ENCODE measurements at places on chromosomes 3 and 15.

DNA sequence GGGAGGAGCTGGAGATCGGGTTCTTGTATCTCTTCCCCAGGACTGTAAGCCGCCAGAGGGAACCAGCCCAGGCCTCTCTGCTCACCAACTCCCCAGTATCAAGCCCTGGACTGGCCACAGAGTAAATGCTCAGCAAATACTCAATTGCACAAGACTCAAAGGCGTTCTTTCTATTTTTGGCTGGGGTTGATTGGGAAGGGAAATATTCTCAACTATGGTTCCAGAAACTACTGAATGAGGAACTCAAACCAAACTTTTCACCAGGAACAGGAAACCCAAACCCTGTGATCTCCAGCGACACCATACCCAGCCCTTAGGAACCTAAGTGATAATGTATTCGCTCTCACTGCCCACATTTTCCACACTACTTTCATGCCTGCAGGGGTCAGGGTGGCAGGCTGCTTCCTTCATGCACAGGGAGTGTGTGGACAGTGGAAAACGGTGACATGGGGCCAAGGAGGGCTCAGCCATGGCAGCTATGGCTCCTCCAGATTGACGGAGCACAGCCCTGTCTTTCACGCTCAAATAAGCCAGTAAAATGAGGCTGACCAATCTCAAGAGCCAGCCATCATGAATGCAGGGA lies 124.7 kb upstream of the RAD18 start:
- DNase-seq, result peak; percentile 55

DNA sequence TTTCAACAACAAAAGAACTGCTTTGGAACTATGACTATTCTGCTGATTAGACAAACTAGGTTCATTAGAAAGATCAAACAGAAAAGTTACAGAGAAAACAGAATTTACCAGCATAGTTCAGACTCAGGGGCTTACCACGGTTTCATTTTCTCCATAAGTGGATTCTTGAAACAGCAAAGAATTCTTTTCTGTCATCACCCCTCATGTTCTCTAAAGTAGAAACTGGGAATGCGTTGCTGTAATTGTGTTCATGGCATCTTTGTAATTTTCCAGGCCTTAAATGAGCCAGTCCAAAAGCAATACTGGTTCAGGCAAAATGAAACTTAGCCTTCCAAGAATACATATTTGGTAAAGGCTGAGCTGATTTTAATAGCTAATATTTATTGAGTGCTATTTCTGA lies 287.8 kb downstream of the CHL1 start:
- DNase-seq, result no peak

GRCh38 chr3:165225604-165226003 lies 29.4 kb upstream of the SLITRK3 start:
- DNase-seq, result no peak

DNA sequence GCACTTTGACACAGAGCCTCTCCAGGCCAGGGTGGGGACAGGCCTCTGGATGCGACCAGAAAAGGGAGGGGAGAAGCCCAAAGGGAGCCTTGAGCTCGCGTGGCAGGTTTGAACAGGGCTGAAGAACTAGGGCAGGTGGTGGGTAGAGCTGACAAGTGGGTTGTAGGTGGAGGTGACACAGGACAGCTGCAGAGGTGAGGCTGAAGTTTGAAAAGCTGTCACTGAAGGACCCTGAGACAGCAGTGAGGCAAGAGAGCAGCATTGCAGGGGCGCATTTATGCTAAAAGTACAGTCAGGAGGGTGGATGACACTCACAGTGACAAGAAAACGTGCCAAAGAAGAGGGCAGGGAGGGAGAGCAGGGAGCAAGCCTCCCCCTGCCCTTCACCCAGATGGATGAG lies 21.8 kb upstream of the EPB42 start:
- no peak for DNase-seq

- DNase-seq, result no peak
Observed at GRCh38 chr3:66856533-66856932, 141.6 kb upstream of the KBTBD8 start.

DNA sequence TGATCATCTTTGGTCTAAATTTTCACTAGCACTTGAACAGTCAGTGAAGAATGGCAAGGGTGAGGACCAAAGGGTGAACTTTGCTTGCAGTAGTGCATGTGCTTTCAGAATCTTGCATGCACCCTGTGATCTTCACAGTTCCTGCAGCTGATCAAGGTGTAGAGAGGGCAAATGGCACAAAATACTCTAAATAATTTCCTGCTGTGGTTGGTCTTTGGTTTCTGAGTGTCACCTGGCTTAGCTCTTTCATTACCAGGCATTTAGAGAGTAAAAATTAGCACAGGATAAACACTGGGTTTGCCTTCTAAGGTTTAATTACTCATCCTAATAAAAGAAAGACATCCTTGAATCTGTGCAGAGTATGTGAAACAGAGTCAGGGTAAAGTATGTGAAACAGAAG lies 11.4 kb downstream of the TIPARP start:
- DNase-seq, result no peak

GRCh38 chr3:198026620-198027019 lies 66.6 kb downstream of the LMLN start:
- no peak for DNase-seq

DNA sequence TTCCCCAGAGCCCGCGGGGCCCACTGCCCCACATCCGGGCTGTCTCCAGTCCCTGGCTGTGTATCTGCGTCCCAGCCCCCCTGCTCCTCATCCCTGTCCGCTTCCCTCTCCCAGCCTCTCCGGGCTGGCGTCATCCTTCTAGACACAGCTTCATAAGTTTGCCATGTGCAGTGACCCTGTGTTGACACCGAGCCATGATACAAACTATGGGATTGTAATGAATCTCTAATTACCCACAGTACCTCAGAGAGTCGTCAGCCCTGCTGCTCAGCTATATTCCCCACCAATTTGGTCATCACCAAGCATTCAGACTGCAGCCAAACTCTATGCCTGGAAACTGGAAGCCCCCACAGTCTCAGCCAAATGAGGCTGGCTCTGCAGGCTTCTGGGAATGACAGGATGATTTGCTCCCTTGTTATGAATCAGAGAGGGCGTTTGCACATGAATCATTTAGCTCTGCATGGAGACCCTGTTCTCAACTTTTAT lies 466.1 kb upstream of the ATP11B start:
- DNase-seq, result no peak

DNA sequence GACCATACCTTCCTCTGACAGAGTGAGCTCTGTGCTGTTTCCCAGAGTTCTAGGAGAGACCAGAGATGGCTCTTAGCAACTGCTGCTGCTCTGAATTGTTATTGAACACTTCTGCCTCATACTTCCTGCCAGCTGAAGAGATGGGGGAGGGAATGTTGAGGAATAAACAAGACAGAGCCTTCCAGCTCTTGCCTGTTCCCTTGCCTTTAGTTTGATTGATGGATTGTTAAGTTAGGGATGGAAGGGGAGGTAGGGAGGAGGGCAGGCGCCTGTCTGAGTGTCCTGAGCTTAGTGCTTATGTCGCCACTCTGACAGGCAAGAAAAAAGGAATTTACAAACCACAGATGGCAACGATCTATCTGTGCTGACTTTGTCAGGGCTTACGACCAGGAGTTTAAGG lies 42.8 kb downstream of the ZNF609 start:
- DNase-seq, result no peak

DNA sequence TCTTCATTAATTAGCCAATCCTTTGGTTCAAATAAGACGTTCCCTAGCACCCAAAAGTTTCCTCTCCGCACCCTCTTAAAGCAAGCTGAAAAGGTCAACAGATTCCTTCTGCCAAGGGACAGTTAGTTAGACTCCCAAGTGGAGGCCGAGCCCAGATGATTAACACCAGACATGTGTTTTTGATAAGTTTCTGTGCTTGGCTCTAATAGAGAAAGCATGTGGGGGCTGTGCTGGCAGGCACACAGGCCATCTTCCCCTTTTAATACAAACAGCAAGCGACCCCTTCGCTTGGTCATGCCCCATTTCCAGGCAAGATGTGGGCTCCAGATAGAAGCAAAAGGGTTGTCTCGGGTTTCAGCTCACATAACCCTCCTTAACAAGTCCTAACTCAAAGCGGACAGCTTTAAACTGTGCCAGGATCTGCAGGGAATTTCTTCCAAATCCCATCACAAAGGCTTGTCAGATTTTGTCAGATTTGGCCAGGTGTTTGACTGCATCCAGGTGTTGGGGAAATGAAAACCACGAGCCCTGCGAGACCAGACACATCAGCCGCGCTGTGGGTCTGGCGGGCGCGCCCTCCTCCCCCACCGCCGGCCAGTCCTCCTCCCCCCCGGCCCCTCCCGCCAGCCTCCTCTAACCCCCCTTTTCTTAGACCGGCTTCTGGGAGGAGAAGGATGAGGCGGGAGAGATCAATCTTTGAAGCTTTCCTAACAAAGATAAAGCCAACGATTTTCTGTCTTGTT lies 3.3 kb downstream of the HES1 start:
- peak; percentile 47 for DNase-seq

GRCh38 chr3:82790307-82791097 lies 1029.1 kb upstream of the GBE1 start:
- DNase-seq, result no peak

- peak; percentile 28 for DNase-seq
Observed at GRCh38 chr3:172341482-172342059, 106.7 kb downstream of the GHSR start.

- no peak for DNase-seq
Observed at GRCh38 chr15:25062551-25063430, 108.0 kb downstream of the SNRPN start.

- DNase-seq, result no peak
Observed at GRCh38 chr3:178969004-178969700, 102.5 kb downstream of the ZMAT3 start.

GRCh38 chr3:125055331-125055912 lies 375 bp downstream of the HEG1 start:
- no peak for DNase-seq

DNA sequence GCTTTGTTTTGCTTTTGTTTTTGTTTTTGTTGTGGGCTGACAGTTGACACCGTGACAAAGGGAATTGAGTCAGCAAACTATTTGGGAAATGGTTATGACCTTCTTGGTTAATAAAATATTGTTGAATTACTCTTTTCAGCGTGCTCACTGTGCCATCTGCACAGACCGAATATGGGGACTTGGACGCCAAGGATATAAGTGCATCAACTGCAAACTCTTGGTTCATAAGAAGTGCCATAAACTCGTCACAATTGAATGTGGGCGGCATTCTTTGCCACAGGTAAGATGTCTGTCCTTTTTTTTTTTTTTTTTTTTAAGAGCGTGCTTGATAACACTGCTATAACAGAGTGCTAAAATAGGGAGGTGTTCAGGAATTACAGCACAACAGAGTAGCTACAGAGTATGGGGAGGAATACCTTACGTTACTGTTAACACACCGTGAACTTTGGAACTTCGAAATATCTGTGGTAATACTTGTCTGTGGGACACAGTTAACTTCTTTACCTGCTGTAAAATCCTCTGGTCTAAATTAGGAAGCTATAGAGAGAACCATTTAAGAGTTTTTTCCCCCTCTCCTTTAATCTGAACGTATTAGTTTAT lies 48.2 kb downstream of the PRKCI start:
- peak; percentile 67 for DNase-seq

- peak; percentile 42 for DNase-seq
Observed at GRCh38 chr3:195258449-195259153, 12.4 kb downstream of the XXYLT1 start.

DNA sequence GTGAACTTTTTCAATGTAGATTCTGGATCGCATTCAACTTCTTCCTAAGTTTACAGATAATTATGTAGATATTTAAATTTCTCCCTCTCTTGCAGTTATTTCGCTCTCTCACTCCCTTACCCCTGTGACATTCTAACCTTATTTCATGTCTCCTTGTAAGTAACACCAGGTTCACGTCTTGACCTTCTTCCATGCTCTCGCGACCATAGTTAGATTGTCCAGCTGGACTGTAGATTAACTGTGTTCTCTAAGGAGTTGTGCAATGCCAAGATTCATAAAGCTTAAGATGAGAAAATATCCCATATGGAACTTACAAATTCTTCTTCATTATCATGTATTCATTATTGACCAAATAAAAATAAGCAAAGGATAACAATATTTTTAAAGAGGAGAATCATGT lies 430.5 kb downstream of the GABRG3 start:
- no peak for DNase-seq

GRCh38 chr3:133804896-133805295 lies 719 bp upstream of the SRPRB start:
- DNase-seq, result no peak

- no peak for DNase-seq
Observed at GRCh38 chr15:25890529-25890928, 27.4 kb upstream of the ATP10A start.

DNA sequence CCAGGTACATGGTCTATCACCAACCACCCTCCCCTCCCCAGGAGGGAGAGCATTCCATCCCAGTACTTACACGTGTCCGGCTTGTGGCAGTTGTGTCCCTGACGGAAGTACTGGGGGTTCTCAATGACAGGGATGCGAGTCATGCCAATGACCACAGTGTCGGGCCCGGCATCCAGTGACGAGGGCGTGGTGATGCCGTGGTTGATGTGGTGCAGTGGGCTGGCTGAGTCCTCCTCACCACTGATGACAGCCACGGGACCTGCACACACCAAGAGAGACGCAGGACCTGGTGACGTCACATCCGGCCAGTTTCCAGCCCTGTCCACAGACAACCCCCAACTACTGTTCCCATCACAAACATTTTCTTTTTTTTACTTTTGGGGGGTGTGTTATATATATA lies 223.8 kb downstream of the NTRK3 start:
- DNase-seq, result no peak

DNA sequence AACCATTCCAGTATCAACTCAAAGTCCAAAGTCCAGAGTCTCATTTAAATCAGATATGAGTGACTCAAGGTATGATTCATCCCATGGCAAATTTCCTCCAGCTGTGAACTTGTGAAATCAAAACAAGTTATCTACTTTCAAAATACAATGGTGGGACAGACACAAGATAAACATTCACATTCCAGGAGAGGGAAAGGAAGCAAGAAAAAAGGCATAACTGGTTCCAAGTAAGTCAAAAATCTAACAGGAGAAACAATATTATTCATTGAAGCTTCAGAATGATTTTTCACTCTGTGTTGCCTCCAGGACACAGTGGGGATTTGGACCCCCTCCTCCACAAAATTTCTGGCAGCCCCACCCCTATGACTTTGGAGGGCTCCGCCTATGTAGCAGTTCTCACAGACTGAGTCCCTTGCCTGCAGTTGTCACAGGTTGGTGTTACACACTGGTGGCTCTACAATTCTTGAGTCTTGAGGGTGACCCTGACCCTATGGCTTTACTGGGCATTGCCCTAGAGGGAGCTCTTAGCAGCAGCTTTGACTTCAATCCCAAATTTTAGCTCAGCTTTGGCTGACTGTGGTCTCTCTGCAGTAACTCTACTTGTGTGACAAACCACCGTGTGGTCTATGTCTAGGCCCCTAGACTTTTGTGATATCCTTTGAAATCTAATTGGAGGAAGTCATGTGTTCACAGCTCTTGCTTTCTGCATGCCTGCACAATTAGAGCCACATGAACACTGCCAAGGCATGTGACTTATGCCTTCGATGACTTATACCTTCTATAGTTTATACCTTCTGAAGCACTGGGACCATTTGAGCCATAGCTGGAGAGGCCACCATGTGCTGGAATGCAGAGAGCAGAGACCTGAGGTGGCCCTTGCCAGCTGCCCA lies 644.2 kb downstream of the GRM7 start:
- no peak for DNase-seq

GRCh38 chr15:100692246-100692645 lies 89.9 kb downstream of the ASB7 start:
- DNase-seq, result no peak

GRCh38 chr3:62145086-62145757 lies 228.1 kb downstream of the FEZF2 start:
- DNase-seq, result no peak
